ENCODE measurements at places on chromosomes 5 and 9.

GRCh38 chr9:133372144-133372543 is 3.7 kb downstream of the SURF4 start:
- no peak for DNase-seq

DNA sequence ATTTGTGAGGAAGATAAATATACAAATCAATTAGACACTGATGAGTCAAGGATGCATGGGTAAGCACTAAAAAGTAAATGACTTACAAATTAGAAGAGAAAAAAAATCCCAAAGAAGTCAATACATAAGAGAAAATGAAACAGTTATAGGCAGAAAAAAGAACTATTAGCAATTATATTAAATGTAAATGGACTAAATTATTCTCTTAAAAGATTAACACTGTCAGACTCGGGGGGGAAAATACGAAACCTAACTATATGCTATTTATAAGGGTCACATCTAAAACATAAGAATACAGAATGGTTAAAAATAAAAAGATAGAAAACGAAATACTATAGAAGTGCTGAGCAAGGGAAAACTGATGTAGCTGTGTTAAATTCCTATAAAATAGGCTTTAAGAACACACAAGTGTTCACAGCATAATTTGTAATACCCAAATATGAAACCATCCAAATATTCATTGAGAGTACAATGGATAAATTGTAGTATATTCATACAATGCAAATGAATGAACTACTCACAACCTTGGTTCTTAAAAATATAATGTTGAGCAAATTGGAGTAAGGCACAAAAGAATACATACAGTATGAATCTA is 67.1 kb upstream of the SH3PXD2B start:
- no peak for DNase-seq

DNA sequence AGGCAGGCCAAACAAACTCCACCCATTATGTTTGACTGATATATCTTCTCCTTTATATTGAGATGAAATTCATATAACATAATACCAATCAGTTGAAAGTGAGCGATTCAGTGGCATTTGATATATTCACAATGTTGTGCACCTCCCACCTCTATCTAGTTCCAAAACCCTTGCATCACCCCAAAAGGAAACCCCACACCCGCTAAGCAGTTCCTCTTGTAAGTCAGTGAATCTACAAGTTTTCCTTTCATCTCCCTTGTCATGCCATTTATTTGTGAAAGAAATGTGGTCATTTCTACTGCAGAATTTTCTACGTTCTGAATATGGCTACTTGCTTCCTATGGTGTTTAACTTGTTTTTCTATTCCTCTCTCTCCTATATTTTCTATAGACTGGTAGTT is 99.4 kb upstream of the PTPN3 start:
- no peak for DNase-seq

DNA sequence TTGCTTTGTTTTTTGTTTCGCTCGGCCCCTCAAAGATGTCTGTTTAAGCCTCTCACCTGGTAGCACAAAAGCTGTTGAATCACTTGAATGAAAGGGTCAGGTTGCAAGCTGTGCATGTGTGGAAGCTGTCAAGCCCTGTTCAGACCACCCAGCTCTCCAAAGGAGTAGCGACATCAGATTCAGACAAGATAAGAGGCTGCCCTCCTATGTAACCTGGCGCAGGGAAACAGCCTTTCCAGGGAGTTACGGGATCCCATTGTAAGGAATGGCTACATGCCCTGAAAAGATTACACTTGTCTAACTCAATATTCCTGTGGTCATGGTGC is 2.9 kb downstream of the FREM1 start:
- no peak for DNase-seq

DNA sequence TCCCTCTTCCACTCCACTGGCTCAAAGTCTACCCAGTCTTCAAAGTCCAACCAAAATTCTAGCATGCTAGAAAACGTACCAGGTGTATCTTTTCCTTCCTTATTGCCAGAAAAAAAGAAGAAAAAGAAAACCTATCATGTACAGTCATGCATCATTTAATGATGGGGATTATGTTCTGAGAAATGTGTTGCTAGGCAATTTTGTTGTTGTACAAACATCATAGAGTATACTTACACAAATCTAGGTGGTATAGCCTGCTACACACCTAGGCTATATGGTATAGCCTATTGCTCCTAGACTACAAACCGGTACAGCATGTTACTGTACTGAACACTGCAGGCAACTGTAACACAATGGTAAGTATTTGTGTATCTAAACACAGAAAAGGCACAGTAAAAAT is 104.8 kb downstream of the SREK1 start:
- no peak for DNase-seq

GRCh38 chr5:52896534-52897237 is 92.5 kb upstream of the ITGA2 start:
- peak; percentile 86 for DNase-seq

GRCh38 chr5:16544607-16545374 is 72.0 kb downstream of the RETREG1 start:
- DNase-seq, result peak; percentile 25

DNA sequence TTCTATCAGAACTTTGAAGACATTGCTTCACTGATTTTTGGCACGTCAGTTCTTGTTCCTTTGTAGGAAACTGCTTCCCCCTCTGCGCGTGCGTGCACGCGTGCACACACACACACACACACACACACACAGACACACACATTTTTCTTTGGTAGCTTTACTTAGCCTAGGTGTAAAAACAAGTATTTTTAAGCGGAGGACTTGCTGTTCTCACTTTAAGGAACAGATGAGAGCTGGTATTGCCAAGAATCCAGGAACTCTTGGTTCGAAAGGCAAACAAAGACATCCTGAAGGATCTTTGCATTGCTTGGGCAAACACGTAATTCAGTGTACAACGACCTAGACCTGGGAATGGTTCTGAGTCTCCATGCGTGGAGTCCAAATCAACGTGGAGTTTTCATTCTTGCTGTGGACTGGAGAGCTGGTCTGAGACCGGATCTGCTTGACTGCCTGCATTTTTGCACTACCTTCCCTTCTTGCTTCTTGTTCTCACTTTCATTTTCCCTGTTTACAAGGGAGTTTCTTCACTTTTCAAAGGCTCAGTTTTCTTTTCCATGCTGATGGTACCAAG is 8.2 kb downstream of the TMEM268 start:
- no peak for DNase-seq

DNA sequence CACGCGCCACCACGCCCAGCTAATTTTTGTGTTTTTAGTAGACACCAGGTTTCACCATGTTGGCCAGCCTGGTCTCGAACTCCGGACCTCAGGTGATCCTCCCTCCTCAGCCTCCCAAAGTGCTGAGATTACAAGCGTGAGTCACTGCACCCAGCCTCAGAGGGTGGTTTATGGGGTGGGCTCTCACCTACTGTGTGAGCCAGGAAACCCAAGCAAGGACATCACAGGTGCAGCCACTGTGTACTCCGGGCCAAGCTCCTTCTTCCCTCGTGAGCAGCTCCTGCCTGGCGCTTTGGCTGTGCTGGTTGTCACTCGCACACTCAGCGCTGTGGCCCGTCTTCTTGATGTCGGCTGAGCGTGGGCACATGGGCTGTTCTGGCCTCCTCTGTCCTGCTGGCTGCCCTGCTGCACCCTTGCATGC is 70.1 kb downstream of the WNK2 start:
- DNase-seq, result no peak

GRCh38 chr5:133589286-133589685 is 23.1 kb downstream of the FSTL4 start:
- DNase-seq, result no peak

DNA sequence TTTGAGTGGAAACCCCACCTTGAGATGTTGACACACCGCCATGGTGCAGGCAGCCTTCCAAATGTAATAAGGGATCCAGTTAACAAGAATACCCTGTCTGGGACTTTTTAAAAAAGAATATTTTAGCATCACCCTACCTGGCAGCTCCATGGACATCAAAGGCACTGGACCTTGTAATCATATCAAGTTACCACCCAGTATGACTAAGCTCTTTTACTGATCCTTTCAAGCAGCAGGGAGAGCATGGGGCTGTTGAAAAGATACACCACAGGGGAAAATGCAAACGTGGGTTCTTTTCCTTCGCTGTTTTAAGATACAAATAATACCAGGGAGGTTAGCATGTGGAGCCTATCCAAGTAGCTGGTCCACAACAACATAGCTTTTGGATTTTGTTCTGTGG is 211.2 kb downstream of the SAXO1 start:
- no peak for DNase-seq

DNA sequence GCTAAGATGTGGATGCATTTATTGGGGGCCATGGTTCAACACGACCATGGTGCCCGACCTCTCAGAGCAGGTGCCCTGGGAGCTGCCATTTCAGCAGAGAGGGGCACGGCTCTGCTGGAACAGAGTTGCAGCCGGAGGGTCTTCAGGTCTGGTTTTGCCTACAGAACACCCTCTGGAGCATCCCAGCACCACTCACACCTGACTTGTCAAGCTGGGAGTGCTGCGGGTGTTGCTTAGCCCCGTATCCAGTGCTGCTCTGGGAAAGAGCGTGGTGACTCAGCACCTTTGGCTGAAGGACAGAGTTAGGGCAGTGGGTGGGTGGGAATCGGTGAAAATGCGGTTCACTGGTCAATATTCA is 36.5 kb upstream of the IRX4 start:
- DNase-seq, result no peak

- peak; percentile 63 for DNase-seq
Observed at GRCh38 chr5:31531543-31531887, 378 bp downstream of the DROSHA start.

DNA sequence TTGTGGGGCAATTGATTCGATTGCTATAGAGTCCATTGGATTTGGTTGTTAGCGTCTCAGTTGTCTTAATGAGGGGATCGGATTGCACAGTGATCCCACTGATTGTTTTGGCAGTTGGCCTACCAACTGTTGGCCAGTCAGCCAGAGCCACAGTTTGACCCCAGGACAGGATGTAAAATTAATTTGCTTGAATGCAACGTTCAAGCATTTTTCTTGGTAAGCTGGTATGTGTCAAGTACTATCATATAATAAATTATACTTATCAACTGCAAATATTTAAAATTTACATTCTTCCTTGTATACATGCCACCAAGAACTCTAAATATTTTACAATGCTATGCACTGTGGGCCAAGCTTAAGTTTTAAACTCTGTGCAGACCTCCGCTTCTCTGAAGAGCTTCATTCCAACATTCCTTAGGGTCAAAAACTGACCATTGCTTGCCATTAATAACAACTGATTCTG is 80.4 kb upstream of the OSMR start:
- DNase-seq, result no peak

GRCh38 chr9:95433096-95433819 is 83.5 kb downstream of the PTCH1 start:
- DNase-seq, result no peak

- no peak for DNase-seq
Observed at GRCh38 chr5:170289121-170289520, 8.5 kb downstream of the LCP2 start.

GRCh38 chr5:9456435-9457042 is 89.3 kb downstream of the SEMA5A start:
- DNase-seq, result peak; percentile 89

- no peak for DNase-seq
Observed at GRCh38 chr5:176742246-176743105, 67.9 kb upstream of the UNC5A start.

- DNase-seq, result no peak
Observed at GRCh38 chr5:93596676-93597490, 13.9 kb downstream of the NR2F1 start.

DNA sequence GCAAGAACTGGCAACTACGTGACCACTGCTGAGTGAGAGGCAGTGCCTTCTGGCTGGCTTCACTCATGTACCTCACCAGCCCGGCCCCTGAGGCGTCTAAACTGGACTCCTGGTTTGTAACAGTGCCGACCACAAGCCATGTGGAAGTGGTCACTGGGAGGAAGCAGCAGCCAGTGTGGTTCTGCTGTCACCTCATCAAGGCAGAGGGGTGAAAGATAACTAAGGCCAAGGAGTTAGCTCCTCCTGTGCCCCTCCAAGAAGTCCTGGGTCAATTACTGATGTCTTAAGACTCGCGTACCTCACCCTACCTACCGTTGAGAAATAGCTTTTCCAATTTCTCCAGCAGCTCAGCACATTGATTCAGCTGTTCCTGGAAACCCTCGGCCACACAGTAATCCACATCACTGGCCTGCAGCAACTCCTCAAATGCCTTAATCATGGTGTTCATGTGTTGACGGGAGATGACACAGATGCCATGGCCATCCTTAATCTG is 142.9 kb downstream of the CDK5RAP2 start:
- no peak for DNase-seq

GRCh38 chr5:132760601-132761317 is 13.5 kb downstream of the CCNI2 start:
- DNase-seq, result no peak

DNA sequence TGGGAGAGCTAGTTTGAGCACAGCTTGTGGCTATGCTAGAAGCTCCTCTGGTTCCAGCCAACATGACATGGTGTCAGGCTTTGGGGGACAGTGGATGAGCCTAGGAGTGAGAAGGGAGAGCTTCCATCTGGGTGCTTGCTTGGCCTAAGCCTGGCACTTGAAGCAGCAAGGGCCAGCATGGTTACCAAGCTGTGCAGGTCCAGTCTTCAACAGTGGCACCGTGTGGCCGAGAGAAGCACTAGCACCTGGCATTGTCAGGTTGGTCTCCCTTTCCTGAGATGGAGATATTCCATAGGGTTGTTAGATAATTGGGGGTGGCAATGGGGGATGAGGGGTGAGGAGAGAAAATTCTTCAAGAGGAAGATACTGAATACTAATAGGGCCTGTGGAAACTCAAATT is 261.9 kb downstream of the PBX3 start:
- no peak for DNase-seq

GRCh38 chr5:170161069-170161468 is 55.4 kb downstream of the FOXI1 start:
- no peak for DNase-seq

GRCh38 chr5:139636975-139637408 is 11.2 kb upstream of the CXXC5 start:
- DNase-seq, result peak; percentile 52

DNA sequence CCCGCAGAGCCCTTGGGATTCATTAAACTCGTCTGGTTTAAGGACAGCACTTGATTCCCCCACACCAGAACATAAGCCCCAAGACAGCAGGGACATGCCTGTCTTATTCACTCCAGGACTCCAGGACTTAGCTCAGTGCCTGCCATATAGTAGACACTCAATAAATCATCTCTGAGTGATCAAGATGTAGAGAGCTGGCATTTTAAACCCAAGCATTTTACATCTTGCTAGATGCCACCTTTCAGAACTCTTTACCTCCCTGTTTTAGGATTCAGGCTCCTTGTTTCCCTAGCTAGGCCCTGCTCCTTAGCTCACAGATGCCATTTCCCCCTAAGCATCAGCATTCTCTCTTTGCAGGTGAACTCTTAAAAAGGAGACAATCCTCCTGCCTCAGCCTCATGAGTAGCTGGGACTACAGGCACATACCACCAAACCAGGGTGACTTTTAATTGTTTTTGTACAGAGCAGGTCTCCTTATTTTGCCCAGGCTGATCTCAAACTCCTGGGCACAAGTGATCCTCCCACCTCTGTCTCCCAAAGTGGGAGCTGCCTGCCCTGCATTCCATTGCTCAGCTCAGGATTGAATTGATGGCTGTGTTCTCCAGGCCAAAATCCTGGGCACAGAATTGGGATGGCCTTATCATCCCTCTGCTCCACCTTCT is 32.0 kb upstream of the CPEB4 start:
- DNase-seq, result no peak
